ENCODE measurements at places on chromosomes 1 and 21.

DNA sequence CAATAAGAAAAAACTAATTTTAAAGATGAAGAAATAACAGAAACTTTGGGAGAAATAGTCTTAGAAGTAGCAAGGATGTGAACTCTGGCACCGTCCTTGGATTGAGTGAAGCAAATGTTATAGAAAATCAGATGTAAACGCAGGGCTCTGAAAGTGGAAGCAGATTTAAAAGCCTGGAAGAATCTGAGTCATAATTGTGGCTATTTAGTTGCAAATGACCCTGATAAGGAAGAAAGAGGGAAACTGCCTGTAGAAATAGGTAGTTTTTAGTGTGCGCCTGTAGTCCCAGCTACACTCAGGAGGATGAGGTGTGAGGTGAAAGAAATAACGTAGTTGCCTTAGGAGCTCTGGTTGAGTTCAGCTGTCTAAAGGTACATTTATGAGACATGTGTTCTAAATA is 101.0 kb downstream of the NGF start:
- DNase-seq: no peak

DNA sequence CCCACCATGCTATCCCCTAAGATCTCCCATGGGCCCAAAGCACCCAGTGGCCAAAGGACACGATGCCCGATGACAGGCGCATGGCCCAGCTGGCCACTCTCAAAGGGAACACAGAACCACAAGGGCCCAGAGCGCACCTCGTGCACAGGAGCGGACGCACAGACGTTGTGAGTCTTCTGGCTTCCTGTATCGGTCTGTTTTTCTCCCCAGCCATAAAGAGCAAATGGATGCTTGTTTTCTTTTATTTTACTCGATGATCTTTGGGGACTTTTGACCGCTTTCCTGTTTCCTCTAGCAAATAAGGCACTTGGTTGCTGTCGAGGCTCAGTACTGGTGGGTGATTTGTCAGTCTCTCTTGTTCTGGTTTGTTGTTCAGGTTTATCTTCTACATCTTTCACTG is 16.2 kb downstream of the CCSAP start:
- no peak for DNase-seq

DNA sequence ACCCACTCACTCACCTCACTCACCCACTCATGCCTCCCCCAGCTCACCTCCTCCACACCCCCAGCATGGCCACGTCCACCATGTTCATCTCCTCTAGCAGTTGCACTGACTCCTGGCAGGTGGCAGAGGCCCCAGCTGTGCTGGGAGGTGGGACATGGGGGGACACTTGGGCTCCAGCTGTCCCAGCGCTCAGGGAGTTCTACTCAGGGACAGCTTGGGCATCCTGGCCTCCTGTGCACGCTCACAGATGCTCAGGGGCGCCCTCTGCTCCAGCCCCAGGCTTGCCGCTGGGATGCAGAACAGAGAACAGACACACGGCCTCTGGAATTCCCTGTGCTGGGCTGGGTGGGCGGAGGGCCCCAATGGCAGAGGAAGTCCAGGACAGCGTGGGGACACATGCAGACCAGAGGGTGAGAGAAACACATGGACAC is 5.2 kb downstream of the KRTAP10-8 start:
- DNase-seq: no peak

DNA sequence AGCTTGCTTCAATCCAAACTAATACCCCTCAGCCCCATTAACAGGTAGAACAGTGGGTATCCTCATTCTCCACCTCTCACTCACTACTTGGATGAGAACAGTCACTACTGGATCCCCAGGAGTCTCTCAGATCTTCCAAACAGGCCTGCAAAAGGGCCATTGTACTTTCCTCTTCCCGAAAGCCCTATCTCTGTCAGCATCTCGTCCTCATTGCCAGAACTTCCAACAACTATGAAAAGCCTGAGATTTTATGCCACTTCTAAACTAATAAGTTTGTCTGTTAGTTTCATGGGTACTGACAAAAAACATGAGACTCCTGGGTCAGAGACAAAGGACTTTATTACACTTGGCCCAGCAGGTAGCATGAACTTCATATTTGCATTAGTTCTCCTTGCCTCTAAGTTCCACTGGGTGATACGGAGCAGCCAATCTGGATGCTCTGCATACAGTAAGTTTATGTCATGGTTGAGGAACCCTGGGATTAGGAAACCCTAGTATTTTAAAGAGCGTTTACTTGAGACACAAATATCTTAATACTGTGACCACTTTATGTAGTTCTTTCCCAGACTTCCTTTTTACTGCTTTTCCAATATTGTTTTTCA is 38.1 kb downstream of the VANGL2 start:
- DNase-seq: no peak

DNA sequence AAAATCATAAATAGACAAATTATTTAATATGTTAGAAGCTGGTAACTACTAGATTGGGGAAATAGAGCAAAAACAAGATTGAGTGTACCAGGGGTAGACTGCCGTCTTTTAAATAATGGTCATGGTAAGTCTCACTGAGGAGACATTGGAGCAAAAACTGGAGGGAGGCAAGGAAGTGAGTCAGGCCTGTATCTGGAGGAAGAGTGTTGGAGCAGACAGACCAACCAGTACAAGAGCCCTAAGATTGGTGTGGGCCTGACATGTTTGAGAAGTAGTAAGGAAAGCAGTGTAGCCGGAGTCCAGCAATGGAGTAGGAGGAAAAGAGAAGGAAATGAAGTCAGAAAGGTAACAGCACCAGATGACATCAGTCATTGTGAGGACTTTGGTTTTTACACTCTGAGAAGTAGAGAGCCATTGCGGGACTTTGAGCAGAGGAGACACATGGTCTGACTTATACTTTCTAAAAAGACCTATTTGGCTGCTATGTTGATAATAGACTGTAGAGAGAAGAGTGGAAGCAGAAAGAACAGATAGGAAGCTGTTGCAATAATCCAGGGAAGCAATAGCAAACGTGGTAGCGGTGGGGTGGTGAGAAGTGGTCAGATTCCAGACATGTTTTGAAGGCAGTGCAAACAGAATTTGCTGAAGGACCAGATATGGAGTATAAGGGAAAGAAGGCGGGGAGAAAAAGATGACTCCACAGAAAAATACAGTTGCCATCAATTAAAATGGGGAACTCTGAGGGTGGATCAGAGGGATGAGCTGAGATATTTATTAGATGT is 44.7 kb upstream of the GJA5 start:
- no peak for DNase-seq

DNA sequence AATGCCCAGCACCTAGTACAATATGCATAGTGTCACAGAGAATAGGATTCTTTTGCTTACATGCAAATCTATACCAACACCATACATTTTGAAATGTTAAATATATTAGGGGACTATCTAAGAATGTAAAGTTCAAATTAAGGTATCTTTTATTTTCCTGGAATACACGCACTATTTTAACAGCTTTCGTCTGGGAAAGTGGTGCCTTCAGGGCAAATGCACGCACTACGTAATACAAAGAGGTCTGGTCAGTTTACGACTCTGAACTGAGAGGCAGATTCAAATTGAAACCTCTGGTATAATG is 931 bp downstream of the FUBP1 start:
- no peak for DNase-seq

- no peak for DNase-seq
These were observed 523.6 kb downstream of the SMYD3 start for GRCh38 chr1:245983294-245983967.

DNA sequence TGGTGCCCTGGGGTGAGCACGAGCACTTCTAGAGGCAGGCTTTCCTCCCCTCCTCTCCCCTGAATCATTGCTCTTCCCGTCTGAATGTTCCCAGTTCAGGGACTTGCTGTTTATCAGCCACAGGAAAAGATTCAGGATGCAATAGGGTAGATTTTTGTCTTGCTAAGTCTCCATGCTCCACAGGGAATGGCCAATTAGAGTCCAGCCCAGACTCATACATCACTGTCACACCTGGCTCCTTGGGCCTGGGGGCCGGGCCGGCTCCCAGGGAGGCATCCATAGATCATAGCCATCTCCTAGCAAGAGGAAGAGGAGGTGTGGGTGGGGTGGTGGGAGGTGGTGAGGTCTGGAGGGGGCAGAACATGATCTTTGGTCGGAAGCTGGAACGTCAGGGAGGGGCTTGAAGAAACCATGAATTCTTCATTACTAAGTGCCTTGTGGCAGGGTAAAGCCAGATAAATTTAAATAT is 83.4 kb downstream of the LRRN2 start:
- DNase-seq: no peak

DNA sequence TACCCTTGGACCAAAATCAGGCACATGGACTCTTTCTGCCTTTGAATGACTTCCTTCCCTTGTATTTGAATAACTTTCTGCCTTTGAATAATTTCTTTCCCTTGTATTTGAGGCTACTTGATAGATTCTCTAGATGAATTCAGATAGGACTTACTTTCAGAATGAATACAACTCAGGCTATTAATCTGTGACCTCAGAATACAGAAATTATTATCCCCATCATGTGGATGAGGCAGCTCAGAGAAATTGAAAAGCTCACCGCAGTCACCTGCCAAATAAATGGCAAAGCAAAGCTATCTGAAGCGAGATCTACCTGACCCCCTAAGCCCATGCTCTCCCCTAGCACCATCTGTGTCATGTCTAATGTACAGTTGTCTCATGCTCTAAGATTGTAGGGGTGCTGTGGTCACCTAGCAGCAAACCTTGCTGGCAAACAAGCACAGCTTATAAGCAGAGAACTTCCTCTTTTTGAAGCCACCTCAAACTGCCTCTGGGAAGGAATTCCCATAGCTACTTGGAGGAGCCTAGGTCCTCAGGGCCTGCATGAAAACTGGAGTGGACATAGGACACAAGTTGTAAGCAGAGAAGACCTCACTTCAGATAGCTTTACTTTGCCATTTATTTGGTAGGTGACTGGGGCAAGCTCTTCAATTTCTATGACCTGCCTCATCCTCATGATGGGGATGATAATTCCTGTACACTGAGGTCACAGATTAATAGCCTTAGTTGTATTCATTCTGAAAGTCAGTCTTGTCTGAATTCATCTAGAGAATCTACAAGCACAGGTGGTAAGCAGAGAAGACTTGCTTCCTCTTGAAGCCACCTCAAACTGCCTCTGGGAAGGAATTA is 66.1 kb downstream of the FASLG start:
- DNase-seq: no peak

GRCh38 chr1:33818071-33818470 is 45.8 kb upstream of the HMGB4 start:
- no peak for DNase-seq

DNA sequence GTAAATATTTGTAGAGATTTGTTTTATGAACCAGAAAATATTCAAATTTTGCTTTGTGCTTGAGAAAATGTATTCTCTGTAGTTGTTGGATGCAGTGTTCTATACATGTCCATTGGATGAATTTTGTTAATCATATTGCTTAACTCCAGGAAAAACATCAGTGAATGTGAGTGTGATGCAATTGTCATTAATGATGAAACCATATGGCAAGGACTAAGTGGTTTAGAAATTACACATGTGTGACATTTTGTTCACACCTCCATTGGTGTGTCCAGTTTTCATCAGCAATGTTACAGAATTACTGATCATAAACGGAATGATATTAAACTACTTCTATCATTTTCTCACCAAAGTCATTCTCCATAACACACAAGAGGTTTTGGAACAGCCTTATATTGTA is 151.8 kb upstream of the ST6GALNAC5 start:
- DNase-seq: no peak

- no peak for DNase-seq
These were observed 3.7 kb downstream of the GADD45A start for GRCh38 chr1:67688526-67689219.

DNA sequence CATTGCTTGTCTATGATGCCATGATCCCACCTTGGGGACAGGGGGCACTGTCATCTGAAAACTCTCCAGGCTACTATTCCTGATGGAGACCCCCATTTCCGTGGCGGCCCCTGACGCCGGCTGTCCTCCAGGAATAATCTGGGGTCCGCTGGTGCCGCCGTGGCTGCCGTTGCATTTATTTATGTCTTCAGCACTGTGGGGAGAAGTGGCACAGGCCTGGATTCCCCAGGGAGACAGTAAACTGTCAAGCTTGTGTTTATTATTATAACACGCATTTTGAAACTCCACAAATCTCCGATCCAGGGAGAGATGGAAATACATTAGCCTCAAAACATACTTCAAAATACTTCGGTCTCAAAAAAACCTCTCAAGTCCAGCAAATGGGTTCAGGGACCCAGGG is 126.9 kb upstream of the C1orf174 start:
- DNase-seq: no peak

DNA sequence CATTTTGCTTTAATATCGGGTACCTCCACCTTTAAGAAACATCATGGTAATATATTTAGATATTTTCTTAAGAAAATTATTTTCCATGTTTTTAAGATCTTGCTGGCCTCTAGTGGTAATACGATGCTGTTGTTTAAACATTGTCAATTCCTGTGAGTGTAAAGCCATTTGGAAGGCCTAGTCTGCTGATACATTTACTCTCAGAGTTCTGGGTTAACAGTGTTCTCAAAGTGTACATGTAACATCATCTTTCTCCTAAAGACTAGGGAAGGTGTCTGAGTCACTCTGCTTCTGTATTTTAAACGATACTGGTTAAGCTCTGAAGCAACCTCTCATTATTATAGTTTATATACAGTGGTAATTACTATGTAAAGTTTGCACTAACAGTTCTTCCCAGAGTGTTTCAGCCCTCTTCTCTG is 189.1 kb downstream of the RASAL2 start:
- DNase-seq: peak; percentile 53

DNA sequence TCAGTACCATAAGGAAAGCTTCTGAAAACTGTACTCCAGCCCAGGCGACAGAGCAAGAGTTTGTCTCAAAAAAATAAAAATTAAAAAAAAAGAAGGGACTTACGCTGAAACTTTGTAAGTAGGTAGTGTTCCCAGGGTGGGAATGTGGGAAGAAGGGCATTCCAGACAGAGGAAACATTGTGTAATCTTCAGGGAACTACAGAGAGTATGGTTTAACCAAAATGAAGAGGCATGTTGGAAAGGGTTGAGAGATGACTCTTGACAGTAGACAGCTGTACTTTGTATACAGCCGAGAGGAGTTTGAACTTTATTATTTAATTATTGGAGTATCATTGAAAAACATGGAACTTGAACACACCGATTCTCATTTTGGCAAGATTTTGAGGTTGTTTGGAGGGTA is 43.0 kb downstream of the PPP2R5A start:
- no peak for DNase-seq

- no peak for DNase-seq
These were observed 259.0 kb downstream of the NEGR1 start for GRCh38 chr1:72023063-72023930.

GRCh38 chr1:211474451-211474850 is 17.5 kb downstream of the RD3 start:
- DNase-seq: peak; percentile 2

DNA sequence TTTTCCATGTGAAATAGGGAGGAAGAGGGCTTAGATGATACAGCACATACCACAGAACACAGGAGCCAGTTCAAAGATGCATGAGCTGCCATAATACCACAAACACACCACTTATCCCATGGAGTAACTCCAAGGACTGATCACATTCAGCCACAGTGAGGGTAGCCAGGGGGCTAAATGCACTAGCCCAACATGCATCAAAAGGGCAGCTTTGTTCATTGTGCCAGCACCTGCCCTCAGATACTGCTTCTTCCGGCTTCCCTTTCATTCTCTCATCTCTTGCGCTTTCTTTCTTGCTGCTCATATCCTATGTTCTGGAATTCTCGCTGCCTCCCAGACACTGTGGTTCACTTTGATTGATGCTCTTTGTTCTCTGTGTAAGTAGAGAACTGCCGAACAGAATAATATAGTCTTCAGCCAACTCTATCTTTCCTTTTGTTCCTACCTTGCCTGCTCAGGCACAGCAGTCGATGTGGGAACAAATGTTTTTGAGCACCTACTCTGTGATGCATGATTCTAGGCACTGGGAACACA is 50.0 kb upstream of the SYT6 start:
- DNase-seq: no peak

All from AG20443 (cell line).